Activated naive CD4-positive, alpha-beta T cell (primary cell): ENCODE measurements at places on chromosomes 16 and 17.

DNA sequence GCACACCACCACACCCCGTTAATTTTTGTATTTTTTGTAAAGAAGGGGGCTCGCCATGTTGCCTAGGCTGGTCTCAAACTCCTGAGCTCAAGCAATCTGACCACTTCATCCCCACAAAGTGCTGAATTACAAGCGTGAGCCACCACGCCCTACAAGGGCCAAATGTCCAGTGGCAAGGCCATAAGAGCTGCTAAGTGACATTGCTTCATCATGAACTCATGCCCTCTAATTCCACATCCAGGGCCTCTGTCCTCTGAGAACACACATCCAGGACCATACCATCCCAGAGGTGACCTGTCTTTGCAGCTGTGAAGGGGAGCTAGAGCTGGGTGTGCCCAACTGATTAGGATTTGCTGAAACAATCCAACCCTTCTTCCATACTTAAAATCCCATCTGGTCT lies 25.6 kb upstream of the MEIOC start:
- DNase-seq: no peak

GRCh38 chr16:81695321-81696165 lies 83.5 kb upstream of the PLCG2 start:
- no peak for DNase-seq

DNA sequence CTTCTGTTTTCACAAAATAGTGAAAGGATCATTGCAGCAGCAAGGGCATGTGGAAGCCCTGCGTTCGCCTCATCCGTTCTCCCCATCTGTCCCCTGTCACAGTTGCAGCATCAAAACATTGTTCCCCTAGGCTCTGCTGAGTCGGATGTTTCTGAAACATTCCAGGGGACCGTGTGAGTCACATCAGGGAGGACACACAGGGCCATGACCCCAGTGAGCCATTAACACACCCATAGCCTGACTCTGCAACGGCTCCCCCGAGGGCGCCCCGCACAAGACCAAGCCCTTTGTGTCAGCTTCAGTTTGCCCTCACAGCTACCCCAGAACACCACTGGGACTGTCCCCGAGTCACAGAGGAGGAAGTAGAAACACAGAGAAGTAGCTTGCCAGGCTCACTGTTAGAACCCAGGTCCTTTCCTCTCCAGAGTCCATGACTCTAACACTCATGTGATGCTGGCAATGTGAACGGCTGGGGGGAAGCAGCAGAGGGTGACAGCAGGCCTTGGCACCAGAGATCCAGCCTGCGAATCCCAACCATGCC lies 63.3 kb upstream of the HSBP1 start:
- no peak for DNase-seq

DNA sequence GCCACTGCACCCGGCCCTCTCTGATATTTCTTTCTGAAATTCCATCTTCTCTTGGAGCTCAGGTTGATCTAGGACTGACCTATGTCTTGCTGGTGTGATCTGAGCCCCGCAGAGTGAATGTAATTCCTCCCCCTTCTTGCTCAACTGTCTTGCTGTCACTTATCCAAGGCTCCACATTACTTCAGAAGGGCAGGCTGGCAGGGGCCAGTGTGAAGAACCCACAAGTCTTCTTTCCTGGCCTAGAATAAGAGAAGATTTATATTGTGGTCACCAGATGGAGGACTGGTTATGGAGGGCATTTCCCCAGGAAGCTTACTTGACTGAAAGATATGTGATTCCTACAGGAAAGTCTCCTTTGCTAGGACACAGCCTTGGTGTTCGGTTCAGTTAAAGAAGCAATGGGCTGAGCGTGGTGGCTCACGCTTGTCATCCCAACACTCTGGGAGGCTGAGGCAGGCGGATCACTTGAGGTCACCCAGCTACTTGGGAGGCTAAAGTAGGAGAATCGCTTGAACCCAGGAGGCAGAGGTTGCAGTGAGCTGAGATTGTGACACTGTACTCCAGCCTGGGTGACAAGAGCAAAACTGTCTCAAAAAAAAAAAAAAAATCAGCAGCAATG lies 13.4 kb downstream of the ITGAL start:
- no peak for DNase-seq

GRCh38 chr17:75832652-75833400 lies 11.4 kb downstream of the UNC13D start:
- DNase-seq: no peak

- DNase-seq: no peak
Observed at GRCh38 chr17:45314741-45315647, 1.8 kb downstream of the MAP3K14 start.

DNA sequence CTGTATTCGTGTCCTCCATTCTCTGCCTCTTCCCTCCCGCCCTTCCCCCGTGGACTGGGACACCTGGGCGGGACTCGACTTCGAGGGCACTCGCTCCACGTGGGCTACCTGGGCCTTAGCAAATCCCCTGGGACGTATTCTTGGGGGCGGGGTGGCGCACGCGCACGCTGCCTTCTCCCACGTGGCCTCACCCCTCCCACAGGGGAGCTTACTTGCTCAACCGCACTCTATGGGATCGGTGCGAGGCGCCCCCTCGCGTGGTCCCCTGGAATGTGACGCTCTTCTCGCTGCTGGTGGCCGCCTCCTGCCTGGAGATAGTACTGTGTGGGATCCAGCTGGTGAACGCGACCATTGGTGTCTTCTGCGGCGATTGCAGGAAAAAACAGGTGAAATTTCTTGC lies 3.5 kb downstream of the VMO1 start:
- no peak for DNase-seq

- DNase-seq: no peak
Observed at GRCh38 chr16:85969591-85969990, 70.6 kb downstream of the IRF8 start.

DNA sequence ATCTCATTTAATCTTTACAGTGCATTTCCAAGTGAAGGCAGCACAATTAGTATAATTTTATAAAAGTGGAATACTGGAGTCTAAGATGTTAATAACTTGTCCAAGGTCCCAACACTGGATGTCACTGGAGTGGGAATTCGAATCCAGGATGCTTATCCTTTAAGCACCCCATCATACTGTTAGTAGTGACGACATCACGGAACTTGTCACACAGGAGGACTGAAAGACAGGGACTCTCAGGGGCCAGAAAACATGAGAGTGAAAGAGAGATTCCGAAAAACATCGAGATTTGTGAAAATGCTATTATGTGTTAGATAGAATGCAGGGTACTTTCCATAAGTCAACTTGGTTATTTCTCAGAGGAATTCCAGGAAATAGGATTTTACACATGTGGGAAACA lies 374.0 kb downstream of the GRIN2A start:
- DNase-seq: no peak
